ENCODE measurements at places on chromosomes 11 and 22.
A peak's percentile ranks its signal among the peaks of the same experiment; 100 is the strongest.

GRCh38 chr11:115439385-115439784 lies 64.8 kb downstream of the CADM1 start:
- no peak for DNase-seq
- H3K36me3 ChIP-seq = no peaks in the 10 kb centered on the region
- peaks cover 5% of the 10 kb centered on the region for H3K4me1 ChIP-seq

DNA sequence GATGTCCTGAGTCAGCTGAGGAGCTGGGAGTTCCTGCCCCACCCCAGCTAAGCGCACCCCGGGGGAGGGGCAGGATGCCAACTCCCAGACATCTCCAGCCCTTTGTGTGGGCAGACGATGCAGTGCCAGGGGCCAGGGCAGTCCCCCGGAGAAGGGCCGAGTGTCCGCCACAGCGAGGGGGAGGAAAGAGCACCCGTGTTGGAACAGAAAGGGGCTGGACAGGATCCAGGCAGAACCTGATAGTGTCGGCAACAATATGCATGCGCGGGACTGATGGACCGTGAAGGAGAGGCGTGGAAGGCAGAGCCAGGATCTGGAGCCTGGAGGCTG lies 1434.7 kb downstream of the BRD1 start:
- no peaks in the 10 kb centered on the region for H3K27me3 ChIP-seq
- H3K27ac ChIP-seq = no peak overlapping the region
- peak; percentile 48 for DNase-seq

DNA sequence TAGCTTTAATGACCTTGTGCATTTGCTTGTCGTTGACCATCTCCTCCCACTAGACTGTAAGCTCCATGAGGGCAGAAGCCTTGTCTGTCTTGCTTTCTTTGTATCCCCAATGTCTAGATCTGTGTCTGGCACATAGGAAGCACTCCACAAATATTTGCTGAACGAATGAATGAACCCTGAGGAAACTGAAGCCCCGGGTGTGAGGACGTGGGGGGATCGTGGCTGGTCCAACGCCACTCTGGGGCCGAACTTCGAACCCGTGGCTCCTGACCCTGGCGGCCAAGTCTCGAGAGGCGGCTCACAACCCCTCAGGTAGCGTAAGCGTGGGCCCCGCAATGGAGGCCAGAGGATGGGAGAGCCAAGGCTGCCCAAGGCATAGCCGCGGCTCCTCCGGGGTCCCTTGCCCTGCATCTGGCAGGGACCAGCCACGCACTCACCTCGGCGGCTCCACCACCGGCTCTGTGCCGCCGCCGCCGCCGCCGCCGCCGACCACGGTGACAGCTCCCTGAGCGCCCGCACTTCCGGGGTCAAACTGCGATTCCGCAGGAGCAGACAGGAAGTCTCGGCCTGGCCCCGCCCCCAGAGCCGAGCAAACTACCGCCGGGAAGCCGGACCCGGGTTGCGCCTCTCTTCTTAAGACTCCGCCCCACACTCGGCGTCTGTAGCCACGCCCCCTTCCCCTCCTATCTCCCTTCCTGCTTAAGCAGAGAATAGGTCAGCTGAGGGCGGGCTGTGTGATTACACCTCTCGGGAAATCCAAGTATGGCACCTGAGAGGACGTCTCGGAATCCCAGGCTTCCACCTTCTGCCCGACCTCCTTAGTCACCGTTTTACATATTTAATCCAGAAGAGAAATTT lies at the start of gene ASCC2:
Gene ASCC2, minus strand, starts transcription at position 534 of the 858 bp plus-strand sequence. CDS start 5,949 bp downstream, outside the sequence.
- no peaks in the 10 kb centered on the region for H3K36me3 ChIP-seq
- DNase-seq = peak; percentile 100
- peaks cover 42% of the 10 kb centered on the region for H3K4me1 ChIP-seq

- no peaks in the 10 kb centered on the region for H3K36me3 ChIP-seq
- no peak for DNase-seq
- no peak overlapping the region for H3K27ac ChIP-seq
- no peak overlapping the region for H3K4me3 ChIP-seq
- no peaks in the 10 kb centered on the region for H3K4me1 ChIP-seq
Observed at GRCh38 chr11:121194731-121195596, 93.9 kb downstream of the TECTA start.

- peaks cover 71% of the 10 kb centered on the region for H3K4me1 ChIP-seq
- no peaks in the 10 kb centered on the region for H3K36me3 ChIP-seq
- H3K4me3 ChIP-seq = peak overlapping the region; percentile 82
- no peaks in the 10 kb centered on the region for H3K27me3 ChIP-seq
- H3K27ac ChIP-seq = peak overlapping the region; percentile 82
Observed at GRCh38 chr11:27468209-27468994, 4.2 kb downstream of the LGR4 start.

GRCh38 chr22:23376256-23376655 lies 195.9 kb downstream of the BCR start:
- DNase-seq = no peak
- H3K27ac ChIP-seq = no peak overlapping the region
- H3K36me3 ChIP-seq = no peaks in the 10 kb centered on the region
- H3K27me3 ChIP-seq = no peaks in the 10 kb centered on the region

GRCh38 chr11:94781837-94782236 lies 13.7 kb downstream of the AMOTL1 start:
- no peaks in the 10 kb centered on the region for H3K27me3 ChIP-seq
- DNase-seq = no peak
- H3K4me1 ChIP-seq = no peaks in the 10 kb centered on the region
- H3K27ac ChIP-seq = no peak overlapping the region

DNA sequence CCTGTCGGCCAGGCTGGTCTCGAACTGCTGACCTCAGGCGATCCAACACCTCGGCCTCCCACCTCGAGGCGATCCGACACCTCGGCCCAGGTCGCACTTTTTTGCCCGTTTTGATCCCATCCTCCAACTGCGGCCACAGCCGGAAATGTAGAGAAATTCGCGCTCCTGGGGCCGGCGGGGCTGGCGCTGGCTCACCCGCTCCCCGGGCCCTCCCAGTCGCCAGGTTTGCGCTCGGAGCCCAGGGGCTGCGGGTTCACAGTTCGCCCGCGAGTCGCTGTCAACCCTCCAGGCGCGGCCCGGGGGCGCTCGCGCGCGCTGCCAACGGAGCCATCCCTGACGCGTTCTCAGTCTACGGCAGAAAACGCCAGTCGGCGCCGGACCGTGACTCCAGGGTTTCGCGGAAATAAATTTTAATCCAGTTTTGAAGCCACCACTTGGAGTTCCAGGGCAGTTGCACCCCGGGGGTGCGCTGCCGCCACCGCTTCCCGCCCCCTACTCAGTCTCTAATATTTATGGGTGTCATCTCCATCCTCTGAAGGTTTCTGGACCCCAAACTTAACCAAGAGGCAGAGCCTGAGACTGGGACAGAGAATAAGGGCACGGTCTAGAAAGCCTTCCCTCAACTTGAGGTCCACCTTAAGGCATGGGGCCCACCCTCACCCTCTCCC lies 1.5 kb upstream of the KLHDC7B start:
- H3K4me3 ChIP-seq = peak overlapping the region; percentile 33
- no peaks in the 10 kb centered on the region for H3K4me1 ChIP-seq
- H3K36me3 ChIP-seq = no peaks in the 10 kb centered on the region
- peak overlapping the region; percentile 28 for H3K27ac ChIP-seq
- H3K27me3 ChIP-seq = peaks cover 8% of the 10 kb centered on the region

GRCh38 chr11:73291196-73291595 lies 16.9 kb upstream of the ARHGEF17 start:
- H3K4me3 ChIP-seq = no peak overlapping the region
- no peaks in the 10 kb centered on the region for H3K36me3 ChIP-seq
- H3K4me1 ChIP-seq = peaks cover 28% of the 10 kb centered on the region
- H3K27ac ChIP-seq = no peak overlapping the region
- no peaks in the 10 kb centered on the region for H3K27me3 ChIP-seq

DNA sequence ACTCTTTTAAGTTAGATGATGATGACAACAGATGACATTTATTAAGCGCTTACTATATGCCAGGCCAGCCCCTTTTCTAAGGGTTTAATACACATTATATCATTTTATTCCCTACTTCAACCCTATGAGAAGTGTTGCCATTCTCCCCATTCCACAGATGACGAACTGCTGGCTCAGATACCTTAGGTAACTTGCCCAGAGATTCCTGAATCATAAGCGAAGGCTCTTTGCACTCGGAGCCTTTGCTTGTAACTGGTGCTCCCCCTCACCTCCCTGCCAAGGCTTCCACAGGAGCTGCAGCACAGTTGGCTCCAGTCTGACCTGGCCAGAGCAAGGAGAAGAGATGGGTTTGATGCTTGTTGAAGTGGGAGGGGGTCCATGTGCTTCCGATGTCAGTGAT lies 43.0 kb downstream of the DBX1 start:
- no peaks in the 10 kb centered on the region for H3K27me3 ChIP-seq
- no peak overlapping the region for H3K4me3 ChIP-seq
- no peak overlapping the region for H3K27ac ChIP-seq
- DNase-seq = no peak
- peaks cover 56% of the 10 kb centered on the region for H3K36me3 ChIP-seq

Measured in right atrium auricular region (tissue), 2 donors.